Hematopoietic multipotent progenitor cell treated with erythropoietin and hydrocortisone succinate and interleukin-3 and kit ligand, for 4 days (in vitro differentiated cells): ENCODE measurements at places on chromosomes 6 and 20.

GRCh38 chr6:170283212-170284081 is 7.4 kb downstream of the DLL1 start:
- DNase-seq = no peak

DNA sequence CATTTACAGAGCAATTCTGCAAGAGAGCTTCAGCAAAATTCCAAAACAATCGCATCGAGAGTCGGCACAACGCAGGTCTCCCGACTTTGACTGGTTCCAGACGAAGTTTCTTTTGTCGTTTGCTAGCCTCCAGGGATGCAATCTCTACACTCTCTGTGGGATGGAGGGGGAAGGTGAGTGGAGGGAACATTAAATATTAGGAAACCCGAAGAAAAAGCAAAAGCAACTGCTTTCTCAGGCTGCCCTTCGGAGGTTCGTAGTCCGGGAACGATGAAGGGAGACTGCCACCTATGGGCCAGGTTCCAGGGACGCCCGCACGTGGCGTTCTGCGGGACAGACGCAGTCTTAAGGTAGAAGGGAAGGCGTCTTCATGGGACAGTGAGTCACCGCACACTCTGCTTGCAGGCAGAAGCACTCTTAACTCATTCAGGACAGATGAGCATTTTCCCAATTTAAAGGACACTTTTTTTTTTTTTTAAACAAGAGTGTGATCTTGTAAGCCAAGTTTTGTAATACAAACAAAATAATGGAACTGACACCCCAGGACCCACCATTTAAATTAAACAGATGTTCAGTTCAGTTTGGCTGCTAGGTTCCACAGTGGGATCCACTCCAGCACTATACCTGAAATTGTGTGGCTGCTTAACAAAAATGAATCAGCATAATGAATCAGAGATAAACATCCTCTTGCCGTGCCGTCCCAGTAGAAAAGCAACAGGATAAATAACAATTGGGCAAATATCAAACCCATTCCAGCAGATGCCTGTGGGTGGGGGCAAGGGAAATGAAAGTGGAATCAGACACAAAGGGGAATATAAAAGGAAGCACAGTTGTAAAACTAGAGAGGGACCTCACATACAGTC is 65.8 kb upstream of the ARMC2 start:
- DNase-seq = peak; percentile 91

DNA sequence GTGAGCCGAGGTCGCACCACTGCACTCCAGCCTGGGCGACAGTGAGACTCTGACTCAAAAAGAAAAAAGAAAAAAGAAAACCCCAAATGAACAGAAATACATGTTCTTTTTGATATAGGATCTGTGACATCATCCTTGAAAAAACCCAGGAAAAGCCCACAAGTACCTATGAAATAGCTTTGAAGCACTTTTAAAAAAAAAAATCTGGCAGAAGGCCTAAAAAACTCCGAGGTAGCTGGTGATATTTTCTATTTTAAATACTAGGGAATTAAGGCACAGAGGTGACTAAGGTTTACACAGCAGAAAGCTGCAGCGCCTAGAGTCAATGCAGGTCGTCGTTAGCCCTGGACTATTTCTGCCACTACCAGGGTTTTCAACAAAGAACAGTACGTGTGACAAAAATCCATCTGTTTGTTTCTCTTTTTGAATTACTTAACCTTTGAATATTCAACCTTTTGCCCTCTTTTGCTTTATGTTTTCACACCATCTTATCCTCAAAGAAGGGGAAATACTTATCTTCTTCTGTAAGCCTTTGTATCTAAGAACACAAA is 39.4 kb upstream of the EEF1A1 start:
- no peak for DNase-seq

DNA sequence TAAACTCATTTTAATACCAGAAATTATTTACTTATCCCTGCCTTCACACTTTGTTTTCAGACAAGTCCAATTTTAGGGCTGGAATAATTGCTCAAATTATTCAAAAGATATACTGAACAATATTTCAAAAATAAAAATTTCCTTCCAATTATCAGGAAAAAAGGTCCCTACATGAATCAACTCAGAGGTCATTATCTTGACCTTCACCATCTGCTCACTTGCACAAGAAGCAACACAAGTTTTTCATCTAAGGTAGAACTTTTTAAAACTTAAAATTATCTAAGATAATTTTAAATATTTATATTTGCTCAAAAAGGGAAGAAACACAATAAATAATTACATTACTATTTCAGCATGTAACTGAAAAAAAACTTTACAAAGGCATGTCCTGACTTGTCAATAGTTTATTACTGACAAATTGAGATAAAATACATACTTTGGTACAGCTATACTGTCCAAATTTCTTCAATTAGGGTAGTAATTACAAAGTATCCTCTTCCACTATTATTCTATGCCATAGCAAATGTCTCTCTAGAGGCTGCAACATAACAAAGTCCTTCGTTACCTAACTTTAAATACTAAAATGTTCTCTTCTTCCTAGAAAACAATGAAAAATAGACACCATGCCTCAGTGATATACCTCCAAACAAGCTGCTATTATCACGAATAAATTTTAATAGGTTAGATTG is 2.4 kb downstream of the CEP85L start:
- DNase-seq = no peak

DNA sequence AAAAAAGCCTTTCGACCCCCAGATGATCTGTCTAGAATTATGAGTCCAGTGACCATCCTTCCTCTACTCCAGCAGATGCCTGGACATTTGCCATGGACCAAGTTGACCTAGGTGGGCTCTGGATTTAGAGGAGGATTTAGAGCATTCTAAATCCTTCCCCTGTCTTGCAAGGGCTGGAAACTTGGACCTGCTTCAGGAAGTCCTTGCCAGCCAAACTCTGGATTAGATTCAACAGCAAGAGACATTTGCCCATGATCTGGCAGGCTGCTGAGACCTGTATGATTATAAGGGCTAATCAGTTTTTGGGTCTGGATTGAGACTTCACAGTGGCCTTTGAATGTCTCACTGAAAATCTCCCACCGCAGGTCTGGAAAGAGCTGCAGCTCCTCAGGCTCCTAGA is 13.1 kb upstream of the HDGFL1 start:
- DNase-seq = no peak

DNA sequence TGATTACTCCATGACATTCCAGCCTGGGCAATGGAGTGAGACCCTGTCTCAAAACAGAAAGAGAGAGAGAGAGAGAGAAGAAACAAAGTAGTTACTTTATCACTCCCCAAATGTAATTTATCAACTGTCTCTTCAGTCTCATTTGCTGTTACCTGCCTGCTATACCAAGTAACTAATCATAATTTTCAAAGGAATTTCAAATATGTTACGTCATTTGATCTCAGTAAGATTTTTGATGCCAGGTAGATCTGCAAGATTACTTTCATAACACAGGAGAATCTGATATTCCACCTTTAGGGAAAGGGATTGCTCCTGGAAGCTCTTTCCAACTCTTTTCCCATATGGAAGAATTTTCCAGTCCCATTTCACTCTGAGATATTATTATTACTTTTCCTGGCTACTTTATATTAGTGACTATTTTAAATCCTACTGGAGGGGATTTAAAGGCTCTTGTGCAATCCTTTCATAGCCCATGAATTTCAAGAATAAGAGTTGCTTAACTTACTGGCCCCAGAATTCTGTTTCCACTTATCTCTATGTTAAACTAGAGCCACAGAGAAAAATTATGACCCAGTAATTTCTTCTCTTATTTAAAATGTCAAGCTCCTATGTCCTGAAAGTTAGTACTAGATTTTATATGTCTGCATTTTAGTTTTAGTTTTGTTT is 390.2 kb upstream of the FLRT3 start:
- DNase-seq = no peak

DNA sequence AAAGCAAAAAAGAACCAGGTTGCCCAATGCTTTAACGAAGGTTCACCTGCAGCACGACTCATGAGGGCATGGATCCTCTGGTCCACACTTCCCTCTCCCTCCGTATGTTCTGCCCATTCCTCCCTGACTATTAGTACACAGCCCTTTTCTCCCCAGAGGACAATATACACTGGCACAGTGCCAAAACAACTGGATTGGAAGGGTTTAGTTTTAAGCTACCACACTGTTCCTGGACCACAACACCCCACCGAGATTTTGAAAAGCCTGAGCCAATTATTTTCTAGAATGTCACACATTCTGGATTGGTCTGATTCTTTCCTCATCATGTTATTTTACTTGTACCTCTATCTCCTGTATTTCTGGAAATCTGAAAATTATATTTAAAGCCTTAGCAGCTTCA is 2.9 kb upstream of the AKAP7 start:
- DNase-seq = no peak

- no peak for DNase-seq
Observed at GRCh38 chr6:142740449-142740848, 204.5 kb downstream of the HIVEP2 start.

DNA sequence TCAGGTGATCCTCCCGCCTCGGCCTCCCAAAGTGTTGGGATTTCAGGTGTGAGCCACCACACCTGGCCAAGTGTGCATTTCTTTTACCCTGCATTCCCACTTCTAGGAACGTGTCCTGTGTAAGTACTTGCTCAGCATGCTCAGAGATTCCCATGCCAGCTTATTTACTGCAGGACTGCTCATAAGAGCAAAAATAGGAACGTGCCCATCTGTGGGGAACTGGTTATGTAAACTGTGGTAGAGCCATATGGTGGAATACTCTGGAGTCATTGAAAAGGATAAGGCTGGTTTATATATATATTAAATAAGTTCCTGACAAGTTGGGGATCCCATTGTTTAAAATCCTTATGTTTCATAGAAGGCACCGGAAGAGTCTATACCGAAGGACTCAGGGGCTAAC is 38.2 kb upstream of the FANCE start:
- no peak for DNase-seq

GRCh38 chr6:16436550-16436949 is 198.2 kb downstream of the GMPR start:
- no peak for DNase-seq

DNA sequence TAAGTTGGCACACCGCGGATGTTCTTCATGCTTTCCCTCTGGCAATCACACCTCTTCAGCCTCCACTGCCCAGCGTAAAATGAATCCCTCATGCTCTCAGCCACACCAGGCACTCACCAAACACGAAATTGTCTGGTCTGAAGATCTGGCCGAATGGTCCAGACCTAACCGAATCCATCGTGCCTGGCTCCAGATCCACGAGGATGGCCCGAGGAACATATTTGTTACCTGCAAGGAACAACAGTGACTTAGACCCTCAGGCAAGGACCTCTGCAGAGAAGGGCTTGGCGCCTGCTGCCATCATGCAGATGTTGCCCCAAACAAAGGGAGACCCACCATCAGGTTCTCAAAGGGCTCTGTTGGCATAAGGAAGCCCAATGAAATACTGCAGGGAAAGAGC is 1.4 kb downstream of the TUBB2B start:
- no peak for DNase-seq

DNA sequence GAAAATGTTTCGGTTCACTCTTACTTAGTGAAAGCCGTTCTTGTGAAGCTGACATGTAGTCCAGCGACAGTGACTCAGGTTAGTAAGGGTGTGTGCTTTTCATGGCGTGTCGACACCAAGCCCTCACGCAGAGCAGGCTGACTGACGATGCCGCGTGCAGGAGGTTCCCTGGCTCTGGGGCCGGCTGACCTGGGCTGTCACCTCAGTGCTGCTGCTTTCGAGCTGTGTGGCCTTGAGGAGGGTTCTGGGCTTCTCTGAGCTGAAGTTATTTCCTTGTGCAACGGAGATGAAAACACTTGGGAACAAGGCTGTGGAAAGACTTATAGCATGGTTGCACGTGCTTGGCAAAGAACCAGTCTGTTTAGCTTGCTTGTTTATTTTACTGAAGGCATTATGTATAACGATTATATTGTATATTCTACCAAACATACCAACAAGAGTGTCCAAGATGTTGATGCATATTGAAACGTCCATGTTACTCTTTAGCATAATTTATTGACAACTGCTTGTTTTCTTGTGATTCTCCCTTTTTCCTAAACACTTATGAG is 59.2 kb downstream of the PHACTR3 start:
- DNase-seq = no peak

- DNase-seq = no peak
Observed at GRCh38 chr6:145212813-145213212, 522.5 kb downstream of the EPM2A start.

- no peak for DNase-seq
Observed at GRCh38 chr6:66993272-66993671, 1286.2 kb upstream of the EYS start.

- peak; percentile 88 for DNase-seq
Observed at GRCh38 chr20:44747166-44748004, 1.7 kb downstream of the KCNK15 start.

DNA sequence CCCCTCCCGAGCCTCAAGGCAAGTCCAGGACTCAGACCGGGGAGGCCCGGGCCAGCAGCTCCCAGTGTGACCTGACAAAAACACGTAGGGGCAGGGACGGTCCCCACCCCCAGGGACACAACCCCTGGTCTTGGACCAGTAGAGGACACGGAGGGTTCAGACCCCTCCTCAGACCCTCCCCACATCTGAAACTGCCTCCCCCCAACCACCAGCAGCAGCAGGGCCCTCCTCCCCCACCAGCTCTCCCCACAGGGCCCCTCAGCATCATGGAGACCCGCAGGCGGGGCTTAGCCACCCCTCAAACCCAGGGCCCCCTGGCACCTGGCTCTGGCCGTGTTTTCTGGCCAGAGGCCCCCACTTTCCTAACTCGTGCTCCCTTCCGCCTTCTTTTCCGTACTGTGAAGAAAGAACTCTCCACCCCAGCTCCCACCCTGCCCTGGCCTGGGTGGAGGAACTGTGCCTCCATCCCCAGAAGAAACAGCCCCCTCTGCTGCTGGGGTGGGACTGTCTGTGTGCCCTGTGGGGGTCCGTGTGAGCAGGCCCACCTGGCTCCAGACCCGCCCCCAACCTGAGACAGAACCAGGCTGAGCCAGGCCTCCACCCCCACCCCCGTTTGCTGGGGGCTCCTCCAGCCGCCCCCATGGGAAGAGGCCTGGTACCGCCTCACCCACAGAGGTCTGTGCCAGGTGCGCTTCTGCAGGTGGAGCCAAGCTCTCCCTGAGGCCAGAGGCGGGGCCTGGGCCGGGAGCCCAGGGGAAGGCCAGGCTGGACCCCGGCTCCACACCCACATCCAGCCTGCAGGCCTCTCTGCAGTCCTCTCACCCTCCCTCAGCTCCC is 39.0 kb upstream of the MDFI start:
- DNase-seq = no peak

- DNase-seq = peak; percentile 62
Observed at GRCh38 chr6:169921853-169922824, 170.7 kb downstream of the ERMARD start.

DNA sequence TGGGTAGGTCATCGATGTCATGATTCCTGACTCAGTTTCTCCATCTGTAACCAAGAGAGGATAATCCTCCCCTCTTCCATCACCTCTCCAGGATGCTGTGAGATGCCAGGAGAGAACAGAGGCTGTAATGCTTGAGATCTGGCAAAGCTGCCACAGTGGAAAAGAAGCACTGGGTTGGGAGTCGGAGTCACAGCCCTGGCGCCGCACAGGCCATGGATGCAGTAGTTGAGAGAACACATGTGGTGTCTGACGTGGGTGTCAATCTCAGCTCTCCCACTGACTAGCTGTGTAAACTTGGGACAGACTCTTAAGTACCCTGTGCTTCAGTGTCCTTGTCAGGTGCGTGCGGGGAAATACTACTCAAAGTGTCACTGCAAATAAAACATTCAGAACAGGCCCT is 47.3 kb downstream of the LRFN2 start:
- no peak for DNase-seq

GRCh38 chr20:35387334-35387733 is 24.4 kb downstream of the UQCC1 start:
- DNase-seq = no peak
